Activated T-cell treated with anti-CD3 and anti-CD28 coated beads for 1 hour (primary cell): ENCODE measurements at places on chromosomes 2 and 18.
A peak's percentile ranks its signal among the peaks of the same experiment; 100 is the strongest.

- DNase-seq: peak; percentile 17
These were observed 28.5 kb upstream of the MCFD2 start for GRCh38 chr2:46943881-46944798.

DNA sequence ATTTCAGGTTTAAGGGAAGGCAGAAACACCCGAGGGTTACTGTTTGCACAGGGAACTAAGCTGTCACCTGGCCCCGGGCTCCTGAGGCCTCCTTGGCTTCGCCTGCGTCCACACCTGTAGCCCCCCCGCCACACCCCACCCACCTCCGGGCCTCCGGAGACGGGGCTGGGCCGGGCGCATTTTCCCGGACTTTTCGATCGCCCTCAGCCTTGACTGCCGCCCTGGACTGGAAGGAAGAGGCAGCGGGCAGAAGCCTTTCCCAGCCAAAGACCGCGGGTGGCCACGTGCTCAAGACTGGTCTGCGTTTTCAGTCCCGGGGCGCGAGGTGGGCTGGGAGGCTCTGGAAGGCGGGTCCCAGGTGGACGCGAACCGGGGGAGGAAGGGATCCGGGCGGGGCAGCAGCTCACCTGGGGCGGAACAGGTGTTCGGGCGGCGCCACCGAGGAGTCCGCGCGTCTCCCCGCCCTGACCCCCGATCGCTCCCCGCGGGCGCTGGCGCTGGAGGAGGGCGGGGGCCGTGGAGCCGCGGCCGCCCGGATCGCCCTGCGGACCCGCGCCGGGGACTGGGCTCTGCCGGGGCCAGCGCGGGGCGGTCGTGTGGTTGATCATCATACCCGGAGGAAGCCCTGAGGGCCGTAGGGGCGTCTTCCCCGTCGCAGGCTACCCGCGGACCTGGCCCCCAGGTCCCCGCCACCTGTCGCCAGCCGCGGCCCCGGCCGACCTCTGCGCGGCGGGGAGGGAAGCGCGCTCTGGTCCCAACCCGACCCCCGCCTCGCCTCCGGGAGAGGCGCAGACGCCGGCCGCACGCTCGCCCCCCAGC lies 3.2 kb downstream of the ID2 start:
- peak; percentile 21 for DNase-seq

GRCh38 chr18:24231773-24232735 lies 93.2 kb downstream of the CABYR start:
- DNase-seq: no peak

DNA sequence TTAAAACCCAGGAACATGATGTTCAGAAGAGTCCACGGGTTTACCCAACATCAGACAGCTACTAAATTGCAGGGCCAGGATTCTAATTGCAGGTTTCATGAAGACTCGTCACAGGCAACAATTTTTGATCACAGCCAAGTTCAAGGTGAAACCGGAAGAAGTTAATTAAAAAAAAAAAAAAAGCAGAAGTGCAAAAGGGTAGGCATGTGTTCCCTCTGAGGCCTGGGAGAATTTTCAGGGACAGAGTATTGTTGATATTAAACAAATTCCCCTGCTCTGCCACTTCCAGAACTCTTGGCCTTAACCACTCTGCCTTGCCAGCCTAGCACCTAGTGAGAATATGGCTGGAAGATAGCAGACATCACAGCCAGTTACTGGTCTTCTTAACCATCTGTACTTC lies 99.4 kb upstream of the TRIB2 start:
- DNase-seq: no peak

DNA sequence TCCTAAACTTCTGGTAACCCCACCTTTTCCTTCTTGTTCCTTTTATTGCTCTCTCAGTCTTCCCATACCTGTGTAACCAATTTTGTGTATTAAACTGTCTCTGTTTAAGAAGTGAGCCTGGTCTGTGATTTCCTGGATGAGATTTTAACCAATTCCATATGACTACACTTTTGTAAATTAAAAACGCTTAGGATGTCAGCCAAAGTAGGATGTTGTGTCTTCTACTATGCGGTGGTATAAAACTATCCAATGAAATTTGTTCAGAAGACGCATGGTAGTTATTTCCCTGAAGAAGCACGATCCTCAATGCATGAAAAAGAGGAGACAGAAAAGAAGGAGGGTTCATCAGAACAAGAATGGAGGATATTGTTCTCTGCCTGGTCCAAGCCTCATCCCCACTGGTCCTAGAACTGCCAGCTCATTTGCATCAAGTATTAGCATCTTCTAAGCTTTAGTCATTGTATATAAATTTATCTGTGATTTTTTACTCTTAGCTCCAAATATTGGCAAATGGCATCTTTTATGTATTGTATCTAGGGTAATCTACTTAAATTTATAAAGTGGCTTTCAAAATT lies 127.4 kb downstream of the TGIF1 start:
- no peak for DNase-seq

DNA sequence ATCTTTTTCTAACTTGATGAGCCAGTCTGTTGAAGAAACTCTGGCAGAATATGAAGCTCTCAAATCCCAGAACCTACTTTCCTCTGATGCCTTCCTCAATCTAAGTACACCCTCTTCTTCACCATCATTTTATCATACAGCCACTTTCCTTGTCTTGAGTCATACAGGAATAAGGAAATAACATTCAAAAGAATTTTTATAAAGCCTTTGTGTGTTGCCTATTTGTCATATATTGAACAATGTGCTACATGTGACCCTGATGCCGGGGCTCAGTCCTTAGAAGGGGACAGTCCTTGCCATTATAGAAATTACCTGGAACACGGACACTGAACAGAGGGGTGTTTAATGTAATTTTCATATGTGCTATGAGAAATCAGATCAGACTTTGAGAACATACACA lies 27.4 kb downstream of the RAPGEF4 start:
- DNase-seq: no peak

DNA sequence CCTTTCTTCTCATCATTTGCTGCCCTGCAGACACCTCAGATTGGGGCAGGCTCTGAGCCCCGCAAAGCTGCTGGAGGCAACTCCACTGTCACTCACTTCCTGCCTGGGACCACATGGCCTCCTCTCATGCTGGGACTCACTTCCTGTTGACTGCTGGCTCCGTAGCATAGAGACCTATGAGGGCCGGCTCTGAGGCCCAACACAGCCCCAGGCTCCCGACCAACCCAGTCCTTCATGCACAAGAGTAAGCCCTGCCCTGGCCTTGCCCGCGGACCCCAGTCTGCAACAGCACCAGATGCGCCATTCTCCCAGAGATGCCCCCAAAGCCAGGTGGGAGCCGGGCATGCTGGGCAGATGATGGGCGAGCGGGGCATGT lies 55.7 kb downstream of the DNMT3A start:
- DNase-seq: peak; percentile 52

DNA sequence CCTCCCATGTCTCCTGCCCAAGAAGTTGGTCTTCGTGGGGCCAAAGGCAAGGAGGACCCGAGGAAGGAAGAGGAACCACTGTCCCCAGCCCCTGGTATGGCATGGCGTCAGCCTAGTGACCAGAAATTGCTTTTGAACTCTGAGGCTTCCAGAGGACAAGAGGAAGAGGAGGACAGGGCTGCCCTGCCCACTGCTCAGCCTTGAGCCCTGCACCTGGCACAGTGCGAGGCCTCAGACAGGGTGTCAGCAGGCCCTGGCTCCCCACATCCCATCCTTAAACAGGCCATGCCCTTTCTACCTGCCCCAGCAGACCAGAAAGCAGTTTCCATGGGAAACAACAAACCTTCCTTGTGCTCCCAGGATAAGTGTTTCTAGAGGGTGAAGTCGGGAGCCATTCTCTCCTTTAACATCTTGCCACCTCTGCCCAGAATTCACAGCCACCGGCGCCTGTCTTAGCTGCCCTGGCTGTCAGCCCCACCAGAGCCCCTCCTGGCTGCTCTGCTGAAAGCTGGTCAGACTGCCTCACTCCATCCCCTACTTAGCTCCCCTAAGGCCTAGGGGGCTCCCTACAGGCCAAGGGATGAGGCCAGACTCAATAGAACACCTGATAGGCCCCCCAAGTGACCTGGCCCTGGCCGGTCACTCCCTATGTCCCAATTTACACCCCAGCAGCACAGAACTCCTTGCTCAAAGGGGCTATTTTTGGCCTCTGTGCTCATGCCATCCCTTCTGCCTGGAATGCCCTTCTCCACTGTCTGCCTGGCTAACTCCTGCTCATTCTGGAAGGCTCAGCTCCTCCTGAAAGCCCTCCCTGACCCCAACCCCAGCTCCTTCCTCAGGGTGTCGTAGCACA lies 20.6 kb downstream of the ATOH8 start:
- DNase-seq: no peak

DNA sequence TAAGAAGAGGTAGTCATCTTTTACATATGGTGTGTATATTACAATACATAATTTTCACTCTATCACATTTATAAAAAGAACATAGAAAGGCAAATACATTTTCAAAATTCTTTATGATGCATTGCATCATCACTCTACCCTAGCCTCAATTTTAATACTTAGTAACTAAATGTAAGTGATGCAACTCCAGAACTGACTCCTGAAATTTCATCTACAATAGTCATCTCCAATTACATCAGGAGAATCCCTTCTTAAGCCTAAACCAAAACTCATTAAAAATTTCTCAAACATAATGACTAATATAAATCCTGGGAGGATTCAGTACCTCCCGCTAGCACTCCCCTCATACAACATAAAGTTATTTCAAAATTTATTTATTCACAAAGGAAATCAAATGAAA lies 15.9 kb downstream of the TMX3 start:
- no peak for DNase-seq

- no peak for DNase-seq
These were observed 167.7 kb downstream of the TMEM247 start for GRCh38 chr2:46647041-46647440.

DNA sequence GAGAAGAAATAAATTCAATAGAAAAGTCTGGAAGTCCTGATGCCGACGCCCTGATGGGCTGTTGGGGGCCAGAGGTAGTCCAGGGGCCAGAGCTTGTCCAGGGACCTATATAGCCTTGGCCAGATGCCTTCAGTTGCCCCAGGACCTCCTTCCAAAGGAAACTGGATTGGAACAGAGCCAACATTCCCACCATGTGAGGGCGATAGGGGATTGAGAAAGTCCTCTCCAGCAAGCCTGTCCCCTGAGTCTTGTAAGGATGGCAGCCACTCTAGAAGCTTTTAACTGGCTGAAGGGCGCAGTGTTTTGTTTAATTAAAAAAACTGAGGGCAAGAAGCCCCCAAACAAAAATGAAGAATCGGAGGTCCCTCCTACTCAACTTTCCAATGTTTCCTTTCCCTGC lies 54.9 kb upstream of the CDCA7 start:
- no peak for DNase-seq

GRCh38 chr2:119359774-119360173 lies 6.9 kb downstream of the C2orf76 start:
- no peak for DNase-seq

GRCh38 chr2:2293527-2294089 lies 37.5 kb downstream of the MYT1L start:
- no peak for DNase-seq

DNA sequence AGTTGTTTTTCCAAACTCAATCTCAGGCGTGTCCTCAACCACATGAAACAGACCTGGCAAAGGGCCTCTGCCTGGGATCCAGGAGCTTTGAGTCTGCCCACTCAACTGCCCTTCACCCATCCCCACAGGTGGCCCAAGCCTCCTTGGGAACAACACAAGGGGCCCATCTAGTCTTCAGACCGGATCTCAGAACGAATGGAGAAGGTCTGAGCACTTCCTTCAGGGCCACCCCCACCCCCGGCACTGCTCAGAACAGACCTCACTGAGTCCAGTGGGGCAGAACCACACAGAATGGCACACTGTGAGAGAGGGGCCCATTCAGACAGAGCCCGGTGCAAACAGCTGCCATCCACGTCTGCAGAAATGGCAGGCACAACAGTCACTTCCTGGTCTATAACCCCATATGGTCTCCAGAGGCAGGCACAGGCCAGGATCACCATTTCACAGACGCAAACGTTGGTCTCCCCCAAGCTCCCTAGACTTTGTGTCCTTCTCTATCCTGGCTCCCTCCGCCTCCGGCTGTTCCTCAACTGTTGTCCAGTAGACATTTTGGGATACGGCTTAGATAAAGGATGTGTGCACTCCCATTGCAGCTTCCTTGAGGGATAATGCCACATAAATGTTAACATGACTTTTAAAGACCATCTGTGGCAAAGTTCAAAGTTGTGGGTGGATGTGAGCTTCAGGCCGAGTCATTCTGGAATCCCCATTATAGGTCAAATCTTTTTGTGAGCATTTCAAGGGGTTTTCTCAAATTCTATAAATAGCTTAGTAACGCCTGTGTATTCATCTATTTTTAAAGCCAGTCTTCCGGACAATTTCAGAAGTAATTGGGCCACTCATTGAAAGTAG lies 149.7 kb downstream of the SMAD7 start:
- no peak for DNase-seq

GRCh38 chr2:212330263-212330662 lies 208.3 kb downstream of the ERBB4 start:
- DNase-seq: no peak

GRCh38 chr2:84792856-84793522 lies 87.9 kb downstream of the TRABD2A start:
- DNase-seq: no peak

DNA sequence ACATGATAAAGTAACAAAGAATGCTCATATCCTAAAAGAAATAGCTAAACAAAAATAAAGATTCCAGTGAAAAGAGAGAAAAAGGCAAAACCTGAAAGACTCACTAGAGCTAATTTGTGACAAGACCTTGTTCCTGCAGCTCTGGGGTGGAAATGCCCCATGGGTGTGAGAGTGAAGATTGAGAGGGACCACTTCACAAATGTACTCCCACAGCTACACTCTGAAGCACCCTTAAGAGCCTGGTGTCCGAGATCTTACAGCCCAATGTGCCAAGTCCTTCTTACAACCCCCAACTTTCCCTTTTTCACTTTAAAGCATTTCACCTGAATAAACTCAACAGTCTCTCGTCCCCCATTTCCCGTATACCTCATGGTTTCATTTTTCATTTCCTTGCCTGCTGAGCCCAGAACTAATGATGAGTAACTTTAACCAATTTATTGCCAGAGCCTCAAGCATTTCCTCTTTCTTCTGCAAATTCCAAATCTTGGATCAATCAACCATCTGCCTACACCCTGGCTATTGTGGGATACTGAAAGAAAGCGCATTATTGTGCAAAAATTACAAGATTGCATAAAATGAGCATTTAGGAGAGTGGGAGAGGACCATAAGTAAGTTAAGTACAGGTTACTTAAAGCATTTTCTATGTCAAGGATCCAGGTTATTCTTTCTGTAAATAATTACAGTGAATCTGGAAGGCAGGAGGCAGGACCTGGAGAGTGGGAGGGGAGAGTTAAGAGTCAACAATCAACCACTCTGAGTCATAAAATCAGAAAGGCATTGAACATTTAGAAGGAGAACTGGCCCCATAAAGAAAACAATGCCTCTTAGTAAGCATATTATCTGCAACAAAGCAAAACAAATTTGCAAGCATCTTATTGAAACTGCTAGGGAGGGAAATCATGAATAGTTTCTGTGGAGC lies 804.4 kb upstream of the CELF4 start:
- no peak for DNase-seq

GRCh38 chr18:48227206-48227605 lies 182.0 kb downstream of the ZBTB7C start:
- no peak for DNase-seq

DNA sequence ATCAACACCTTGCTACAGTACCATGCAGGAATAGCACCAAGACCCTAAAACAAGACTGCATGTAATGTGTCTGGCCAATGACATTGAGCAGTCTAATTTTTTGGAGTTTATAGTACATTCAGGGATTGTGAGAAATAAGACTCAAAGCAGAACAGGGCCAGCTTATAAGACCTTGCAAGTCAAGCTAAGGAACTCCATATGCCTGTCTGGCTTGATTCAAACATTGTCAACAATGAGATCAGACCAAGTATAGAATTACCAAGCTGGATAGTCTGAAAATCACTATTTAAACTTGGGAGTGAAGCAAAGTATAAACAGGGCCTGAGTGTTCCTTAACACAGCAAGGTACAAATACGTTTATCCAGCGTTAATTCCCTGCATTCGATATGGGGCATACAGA lies 370.9 kb downstream of the CNTNAP5 start:
- DNase-seq: no peak
